ENCODE measurements at places on chromosomes 2 and 18.

DNA sequence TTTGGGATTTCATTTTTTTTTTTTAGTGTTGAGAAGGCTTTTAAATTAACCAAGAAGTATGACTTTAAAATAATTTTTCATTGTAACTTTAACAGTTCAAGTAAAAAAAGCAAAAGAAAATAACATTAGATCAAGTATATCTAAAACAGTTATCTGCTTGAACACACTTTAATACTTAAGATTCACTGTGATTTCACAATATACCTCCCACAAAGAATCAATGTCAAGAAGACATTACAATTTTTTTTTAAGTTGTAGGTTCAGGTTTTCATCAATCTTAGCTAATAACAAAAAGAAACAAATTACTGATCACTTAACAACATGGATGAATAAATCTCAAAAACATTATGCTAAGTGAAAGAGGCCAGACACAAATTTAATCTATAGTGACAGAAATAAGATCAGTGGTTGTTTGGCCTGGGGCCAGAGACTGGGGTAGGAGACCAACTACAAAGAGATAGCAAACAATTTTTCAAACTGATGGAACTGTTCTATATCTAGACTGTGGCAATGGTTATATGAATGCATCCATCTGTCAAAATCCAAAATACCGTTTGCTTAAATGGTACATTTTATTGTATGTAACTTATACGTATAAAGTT is 74.8 kb upstream of the FRZB start:
- H3K36me3 ChIP-seq, result peaks cover 2% of the 10 kb centered on the region
- H3K4me1 ChIP-seq, result no peaks in the 10 kb centered on the region

DNA sequence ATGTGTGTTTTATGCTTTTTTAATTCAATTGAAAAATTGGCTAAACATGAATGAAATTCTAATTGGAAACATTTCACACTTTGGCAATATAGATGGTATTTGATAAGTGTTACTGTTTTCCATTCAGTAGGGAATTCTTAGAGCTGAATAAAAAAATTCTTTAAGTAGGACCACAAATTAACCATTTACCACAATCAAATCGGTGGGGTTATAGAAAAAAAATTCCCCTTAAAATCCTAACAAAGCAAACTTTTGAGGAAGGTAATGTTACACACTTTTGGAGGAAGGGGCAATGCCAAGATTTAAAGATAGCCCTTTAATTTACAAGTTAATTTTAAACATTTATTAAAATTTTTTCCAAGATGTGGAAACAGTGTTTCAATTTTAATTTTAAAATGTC is 279.0 kb upstream of the FIGN start:
- no peak for DNase-seq
- no peaks in the 10 kb centered on the region for H3K36me3 ChIP-seq
- no peak overlapping the region for H3K27ac ChIP-seq
- no peak overlapping the region for H3K4me3 ChIP-seq
- H3K4me1 ChIP-seq, result peaks cover 2% of the 10 kb centered on the region

DNA sequence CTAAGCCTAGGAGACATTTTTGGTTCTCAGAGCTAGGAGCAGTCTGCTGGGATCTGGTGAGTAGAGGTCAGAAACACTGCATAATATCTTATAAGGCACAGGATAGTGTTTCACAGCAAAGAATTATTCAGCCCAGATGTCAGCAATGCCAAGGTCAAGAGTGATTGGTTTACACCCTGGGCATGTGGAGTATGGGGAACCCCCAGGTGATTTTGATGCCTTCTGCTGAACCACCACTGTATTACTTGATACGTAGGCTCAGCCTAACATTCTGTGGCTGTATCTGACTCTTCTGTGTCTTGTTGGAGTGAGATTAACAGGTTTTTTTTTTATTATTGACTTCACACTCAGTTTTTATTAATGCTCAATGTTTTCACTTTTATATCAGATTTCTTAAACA is 6.0 kb downstream of the DDX18 start:
- DNase-seq, result no peak
- H3K4me1 ChIP-seq, result no peaks in the 10 kb centered on the region
- H3K27me3 ChIP-seq, result no peaks in the 10 kb centered on the region
- peaks cover 31% of the 10 kb centered on the region for H3K36me3 ChIP-seq

GRCh38 chr2:178761759-178762371 is 45.4 kb downstream of the TTN start:
- no peaks in the 10 kb centered on the region for H3K4me1 ChIP-seq
- DNase-seq, result peak; percentile 13
- H3K27ac ChIP-seq, result no peak overlapping the region
- H3K27me3 ChIP-seq, result no peaks in the 10 kb centered on the region
- no peak overlapping the region for H3K4me3 ChIP-seq

GRCh38 chr2:3317871-3318590 is 59.6 kb downstream of the EIPR1 start:
- no peak overlapping the region for H3K27ac ChIP-seq
- no peak overlapping the region for H3K4me3 ChIP-seq
- H3K4me1 ChIP-seq, result no peaks in the 10 kb centered on the region
- no peak for DNase-seq

GRCh38 chr18:49652881-49653724 is 91.2 kb downstream of the LIPG start:
- no peak overlapping the region for H3K27ac ChIP-seq
- no peaks in the 10 kb centered on the region for H3K4me1 ChIP-seq
- no peak overlapping the region for H3K4me3 ChIP-seq
- no peaks in the 10 kb centered on the region for H3K27me3 ChIP-seq

DNA sequence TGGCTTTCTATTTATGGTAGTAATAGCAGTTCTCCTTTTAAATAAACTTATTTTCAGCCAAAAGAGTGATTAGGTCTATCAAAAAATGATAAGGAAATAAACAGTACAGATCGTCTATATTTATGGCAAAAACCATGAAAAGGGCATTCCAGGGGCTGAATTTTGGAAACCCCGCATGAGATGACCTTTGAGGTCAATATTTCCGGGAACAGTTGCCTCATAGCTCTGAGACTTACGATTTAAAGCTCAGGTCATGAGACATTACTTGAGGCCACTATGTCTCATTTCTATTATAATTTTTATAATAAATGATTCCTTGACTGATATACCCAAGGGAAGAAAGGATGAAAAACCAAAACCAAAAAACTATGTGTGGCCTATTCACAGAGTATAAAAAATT is 101.1 kb downstream of the LDLRAD4 start:
- no peaks in the 10 kb centered on the region for H3K36me3 ChIP-seq
- H3K4me1 ChIP-seq, result no peaks in the 10 kb centered on the region
- no peak overlapping the region for H3K27ac ChIP-seq
- DNase-seq, result no peak

DNA sequence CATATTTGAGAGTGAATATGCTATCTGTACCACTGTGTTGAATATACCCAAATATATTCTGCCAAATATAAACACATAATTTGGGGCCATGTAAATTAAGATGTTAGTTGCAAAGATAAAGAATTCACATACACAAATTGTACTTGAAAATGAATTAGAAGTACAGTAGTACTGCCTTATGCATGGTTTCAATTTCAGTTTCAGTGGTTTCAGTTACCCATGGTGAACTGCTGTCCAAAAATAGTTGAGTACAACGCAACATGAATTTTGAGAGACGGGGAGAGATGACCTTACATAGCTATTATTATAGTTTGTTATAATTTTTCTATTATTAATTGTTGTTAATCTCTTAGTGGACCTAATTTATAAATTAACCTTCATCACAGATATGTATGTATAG is 1313.0 kb upstream of the FAM98A start:
- no peak overlapping the region for H3K27ac ChIP-seq
- no peak for DNase-seq
- no peaks in the 10 kb centered on the region for H3K27me3 ChIP-seq
- no peaks in the 10 kb centered on the region for H3K4me1 ChIP-seq
- no peaks in the 10 kb centered on the region for H3K36me3 ChIP-seq
- H3K4me3 ChIP-seq, result no peak overlapping the region

DNA sequence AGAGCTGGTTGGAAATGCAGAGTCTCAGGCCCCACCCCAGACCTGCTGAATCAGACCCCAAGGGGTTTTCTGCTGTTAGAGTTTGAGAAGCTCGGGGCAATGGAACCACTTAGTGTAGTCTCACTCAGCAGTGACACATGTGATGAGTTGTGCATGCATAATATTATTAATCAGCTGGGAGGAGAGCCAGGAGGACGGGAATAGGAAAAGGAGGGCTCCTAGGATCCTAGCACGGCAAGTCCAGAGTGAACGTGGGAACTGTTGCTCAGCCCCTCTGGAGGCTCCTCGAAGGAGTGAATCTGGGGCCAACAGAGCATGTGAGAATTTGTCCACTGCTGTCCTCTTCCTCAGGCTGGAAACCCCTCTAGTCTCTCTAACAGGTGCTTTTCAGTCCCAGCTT is 87.1 kb downstream of the HS1BP3 start:
- no peak overlapping the region for H3K4me3 ChIP-seq
- no peak for DNase-seq
- no peak overlapping the region for H3K27ac ChIP-seq
- peaks cover 14% of the 10 kb centered on the region for H3K4me1 ChIP-seq

DNA sequence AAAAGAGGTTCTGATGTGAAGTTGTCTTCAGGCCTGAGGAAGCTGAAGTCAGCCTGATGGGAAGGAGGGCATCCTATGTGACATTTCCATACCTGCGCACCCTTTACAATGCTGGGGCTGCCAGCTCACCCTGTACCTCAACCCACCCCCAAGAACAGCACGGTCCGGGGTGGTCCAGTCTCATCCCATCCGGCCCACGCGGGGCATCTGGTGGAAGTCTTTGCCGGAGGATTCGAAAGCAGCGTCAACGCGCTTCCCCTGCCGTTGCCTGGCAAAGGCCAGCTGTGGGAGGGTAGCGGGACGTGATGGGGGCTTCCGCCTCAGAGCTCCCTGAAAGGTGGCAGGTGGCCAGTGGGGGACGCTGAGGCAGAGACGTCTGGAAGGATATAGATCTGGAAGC is 113.6 kb upstream of the ANKRD30BL start:
- no peak overlapping the region for H3K27ac ChIP-seq
- no peak overlapping the region for H3K4me3 ChIP-seq
- no peaks in the 10 kb centered on the region for H3K36me3 ChIP-seq
- DNase-seq, result no peak

DNA sequence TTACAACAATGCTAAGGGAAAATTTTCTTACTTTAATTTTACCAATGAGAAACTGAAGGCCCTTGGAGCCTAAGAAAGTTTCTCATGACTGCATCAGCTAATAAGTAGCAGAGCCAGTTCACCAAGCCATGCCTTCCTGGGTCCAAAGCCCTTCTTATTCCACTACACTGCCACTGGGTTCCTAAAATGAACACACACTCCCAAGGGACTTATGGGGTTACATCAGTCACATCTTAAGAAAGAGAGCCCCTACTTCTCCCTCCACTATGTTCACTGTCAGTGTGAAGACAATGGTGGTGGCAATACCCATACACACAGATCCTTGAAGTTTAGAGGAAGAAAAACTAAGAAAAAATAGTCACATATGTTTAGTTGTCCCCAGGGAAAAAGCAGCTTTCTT is 20.6 kb downstream of the MBD2 start:
- H3K4me3 ChIP-seq, result no peak overlapping the region
- peaks cover 4% of the 10 kb centered on the region for H3K36me3 ChIP-seq
- no peaks in the 10 kb centered on the region for H3K4me1 ChIP-seq
- no peak for DNase-seq

GRCh38 chr2:114925296-114926255 is 483.1 kb downstream of the DPP10 start:
- no peak overlapping the region for H3K27ac ChIP-seq
- H3K4me3 ChIP-seq, result no peak overlapping the region
- DNase-seq, result no peak
- H3K4me1 ChIP-seq, result no peaks in the 10 kb centered on the region

DNA sequence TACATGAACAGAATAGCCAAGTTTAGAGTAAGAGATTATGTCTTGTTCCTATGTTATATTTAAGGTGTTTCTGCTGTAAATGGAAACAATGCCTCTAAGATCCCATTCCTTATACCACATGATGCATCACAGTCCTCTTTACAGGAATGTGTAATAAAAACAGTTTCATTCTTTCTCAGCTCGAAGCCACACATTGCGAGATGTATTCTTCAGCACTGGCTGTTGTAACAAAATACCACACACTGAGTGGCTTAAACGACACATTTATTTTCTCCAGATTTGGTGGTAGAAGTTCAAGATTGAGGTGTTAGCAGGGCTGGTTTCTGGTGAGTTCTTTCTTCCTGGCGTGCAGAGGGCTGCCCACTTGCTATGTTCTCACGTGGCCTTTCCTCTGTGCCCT is 246.2 kb downstream of the SOCS6 start:
- H3K27ac ChIP-seq, result no peak overlapping the region
- H3K36me3 ChIP-seq, result no peaks in the 10 kb centered on the region
- H3K4me1 ChIP-seq, result no peaks in the 10 kb centered on the region
- no peaks in the 10 kb centered on the region for H3K27me3 ChIP-seq

GRCh38 chr2:206823178-206823577 is 57.8 kb downstream of the FASTKD2 start:
- no peak for DNase-seq
- no peaks in the 10 kb centered on the region for H3K4me1 ChIP-seq
- no peaks in the 10 kb centered on the region for H3K27me3 ChIP-seq
- no peaks in the 10 kb centered on the region for H3K36me3 ChIP-seq

DNA sequence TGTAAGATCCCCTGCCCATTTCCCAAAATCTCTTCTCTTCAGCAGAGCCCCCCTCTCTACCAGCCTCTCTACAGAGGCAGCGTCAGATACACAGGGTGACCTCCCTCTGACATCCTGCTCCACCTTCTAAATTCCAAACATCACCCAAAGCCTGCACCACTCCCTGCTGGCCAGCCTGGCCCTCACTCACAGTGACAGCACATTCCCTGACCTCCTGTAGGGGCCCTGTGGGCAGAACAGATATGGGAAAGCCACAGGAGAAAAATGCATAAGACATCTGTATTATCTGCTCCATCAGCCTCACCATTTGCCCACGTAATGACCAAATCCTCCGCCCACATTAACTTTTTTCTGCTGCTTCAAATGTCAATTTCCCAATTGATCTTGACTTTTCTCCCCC is 40.6 kb downstream of the TRABD2A start:
- no peaks in the 10 kb centered on the region for H3K36me3 ChIP-seq
- no peak overlapping the region for H3K27ac ChIP-seq

DNA sequence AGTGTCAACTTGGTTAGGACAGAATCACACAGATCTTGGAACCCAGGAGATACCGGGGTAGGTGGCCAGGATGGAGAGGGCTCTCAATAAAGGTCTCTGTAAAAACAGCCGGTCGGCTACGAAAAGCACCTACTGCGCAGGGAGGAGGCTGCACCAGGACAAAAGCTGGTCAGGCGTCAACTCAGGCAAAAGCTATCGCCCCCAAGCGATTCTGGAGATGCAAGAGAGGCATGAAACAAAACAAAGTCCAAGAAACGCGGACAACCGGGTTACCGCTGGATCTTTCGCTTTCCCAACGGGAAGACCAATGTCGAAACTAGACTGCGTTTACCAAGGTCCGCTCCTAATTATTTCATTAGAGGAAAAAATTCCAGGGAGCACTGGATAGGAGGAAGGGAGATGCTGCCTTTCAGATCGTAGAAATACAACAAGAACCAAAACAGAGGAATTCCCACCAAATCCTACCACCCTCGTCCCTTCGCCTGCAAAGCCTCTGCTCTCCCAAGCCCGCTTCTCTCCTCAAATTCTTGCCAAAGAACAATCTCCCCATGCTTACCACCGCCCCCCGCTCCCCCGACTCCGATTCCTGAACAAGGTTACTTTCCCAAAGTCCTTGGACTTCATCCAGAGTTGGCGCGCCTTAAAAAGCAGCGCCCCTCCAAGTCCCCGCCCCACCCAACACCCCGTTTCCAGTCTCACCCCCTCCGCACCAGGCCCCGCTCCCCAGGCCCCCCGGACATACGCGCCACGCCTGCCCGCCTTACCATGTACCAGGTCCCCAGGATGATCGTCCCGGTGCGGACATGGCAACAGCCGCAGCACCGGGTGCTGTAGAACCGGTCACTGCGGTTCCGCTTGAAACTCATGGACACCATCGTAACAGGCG is 539 bp downstream of the LAPTM4A start:
- no peaks in the 10 kb centered on the region for H3K4me1 ChIP-seq
- no peak for DNase-seq
- no peak overlapping the region for H3K27ac ChIP-seq
- no peaks in the 10 kb centered on the region for H3K27me3 ChIP-seq

All from iPS DF 6.9 (cell line).